ENCODE measurements at places on chromosomes 12 and 14. TPM values are rescaled to one million over a fixed set of nuclear protein-coding genes. Genes with fewer than 3 reads are reported as not detected.

- DNase-seq: no peak
Measured at GRCh38 chr12:103806803-103807202, 34.2 kb downstream of the NT5DC3 start.

GRCh38 chr14:75279153-75279762 is 630 bp downstream of the FOS start:
- peak; percentile 80 for DNase-seq

The SLC38A4 gene
- total RNA-seq: 0.27 TPM

The RPGRIP1 gene
- total RNA-seq: 0.30 TPM

The OR6C2 gene
- not detected for total RNA-seq

The KCNH5 gene
- not detected for total RNA-seq

The BRAP gene
- 14.5 TPM for total RNA-seq

The GDF3 gene
- 0.19 TPM for total RNA-seq
